ENCODE measurements at places on chromosomes 16 and 17.
A peak's percentile ranks its signal among the peaks of the same experiment; 100 is the strongest.

GRCh38 chr17:35217107-35217506, 22.9 kb upstream of the SLC35G3 start:
- DNase-seq = no peak

GRCh38 chr17:81199482-81199830, 23.3 kb downstream of the CEP131 start:
- DNase-seq = no peak

- DNase-seq = no peak
Observed at GRCh38 chr17:18245038-18245776, 13.3 kb downstream of the FLII start.

DNA sequence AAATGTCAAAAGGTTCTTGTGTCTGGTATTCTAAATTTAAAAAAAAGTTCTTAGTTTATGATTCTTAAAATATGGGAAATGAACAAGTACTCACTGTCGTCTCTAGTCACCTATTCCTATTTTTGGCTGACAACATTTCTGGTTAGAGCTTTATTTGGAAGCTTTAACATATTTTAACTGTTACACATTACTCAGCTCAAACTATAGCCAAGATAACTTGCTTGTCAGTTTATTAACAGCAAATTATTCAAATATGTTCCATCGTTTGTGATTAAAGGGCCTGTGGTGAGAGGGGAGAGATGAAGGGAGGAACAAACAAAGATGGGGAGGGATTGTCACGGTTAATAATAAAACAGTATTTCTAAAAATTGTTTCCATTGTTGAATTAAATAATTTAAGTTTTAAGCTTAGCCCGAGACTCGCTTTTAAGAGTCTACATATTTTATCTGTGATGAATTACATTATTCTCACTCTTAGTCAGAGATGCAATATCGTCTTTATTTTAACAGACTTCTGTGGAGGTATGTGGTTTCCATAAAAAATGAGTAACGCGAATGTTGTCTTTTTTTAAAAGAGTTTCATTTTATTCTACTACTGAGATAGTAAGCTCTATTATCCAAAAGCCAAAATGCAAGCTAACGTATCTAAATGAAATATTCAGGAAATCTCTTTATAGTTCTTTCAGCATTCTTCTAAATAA, 321.9 kb upstream of the PMFBP1 start:
- no peak for DNase-seq

DNA sequence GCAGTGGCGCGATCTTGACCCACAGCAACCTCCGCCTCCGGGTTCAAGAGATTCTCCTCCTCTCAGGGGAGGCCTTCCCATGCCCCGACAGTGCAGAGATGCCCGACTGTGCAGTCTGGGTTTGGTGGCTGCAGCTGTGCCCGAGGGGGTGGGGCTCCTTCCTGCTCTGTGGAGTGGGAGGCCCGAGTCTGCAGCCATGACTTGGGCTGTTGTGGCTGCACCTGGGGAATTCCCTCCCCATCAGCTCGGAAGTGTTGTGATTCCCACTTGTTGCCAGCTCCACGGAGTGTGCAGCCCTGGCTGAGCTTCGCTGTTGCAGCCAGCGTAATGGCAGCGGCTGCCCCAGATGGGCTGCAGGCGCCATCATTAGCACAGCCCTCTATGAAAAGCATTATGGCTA, 66.4 kb upstream of the SMIM36 start:
- no peak for DNase-seq

DNA sequence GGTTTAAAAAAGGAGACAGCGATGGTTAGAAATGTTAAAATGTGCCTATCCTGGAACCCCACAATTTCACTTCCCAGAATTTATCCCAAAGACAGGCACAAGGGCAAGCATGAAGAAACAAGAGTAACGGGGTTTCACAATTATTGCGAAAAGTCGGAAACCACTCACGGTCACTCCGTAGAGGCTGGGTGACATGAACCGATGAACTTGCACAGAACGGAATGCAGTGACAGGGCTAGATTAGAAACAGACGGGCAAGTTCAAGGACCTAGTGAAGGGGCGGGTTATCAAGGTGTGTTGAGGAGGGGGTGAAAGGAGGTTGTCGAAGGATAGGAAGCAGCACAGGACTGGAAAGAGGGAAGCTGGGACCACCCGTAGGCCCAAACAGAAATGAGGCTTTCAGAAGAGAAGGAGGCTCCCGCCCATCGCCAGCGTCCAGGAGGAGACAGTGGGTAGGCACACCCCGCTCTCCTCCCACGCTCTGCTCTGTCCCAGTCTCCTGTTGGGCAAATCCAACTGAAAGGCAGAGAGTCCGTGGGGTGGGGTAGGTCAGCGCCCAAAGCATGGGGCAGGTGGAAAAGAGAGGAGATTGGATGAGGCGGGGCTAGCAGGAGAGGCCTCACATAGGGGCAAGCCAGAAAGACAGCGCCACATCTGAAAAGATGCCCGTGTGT, 47.4 kb upstream of the JPH3 start:
- DNase-seq = no peak

DNA sequence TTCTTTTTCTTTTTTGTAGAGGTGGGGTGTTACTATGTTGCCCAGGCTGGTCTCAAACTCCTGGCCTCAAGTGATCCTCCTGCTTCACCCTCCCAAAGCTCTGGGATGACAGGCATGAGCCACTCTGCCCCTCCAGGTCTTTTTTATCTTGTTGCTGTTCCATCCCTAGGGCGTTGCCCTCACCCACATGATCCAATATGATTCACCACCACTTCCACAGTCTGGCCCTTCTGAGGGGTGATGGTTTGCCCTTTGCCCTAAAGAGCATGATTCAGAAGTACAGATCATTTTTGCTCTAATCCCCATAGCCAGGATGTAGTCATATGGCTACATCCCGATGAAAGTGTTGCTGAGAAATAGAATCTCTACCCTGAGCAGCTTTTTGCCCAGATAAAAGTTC, 18.8 kb downstream of the STX4 start:
- no peak for DNase-seq

- DNase-seq = peak; percentile 98
Observed at GRCh38 chr17:81346090-81346907, 49.0 kb upstream of the BAHCC1 start.

- DNase-seq = no peak
Observed at GRCh38 chr16:57480754-57481230, 5.5 kb downstream of the DOK4 start.

- DNase-seq = no peak
Observed at GRCh38 chr16:31036691-31037090, 3.3 kb downstream of the STX4 start.
